Activated naive CD4-positive, alpha-beta T cell treated with anti-CD3 and anti-CD28 coated beads for 36 hours (primary cell): ENCODE measurements at places on chromosomes 5 and 9.

- peak; percentile 87 for DNase-seq
Observed at GRCh38 chr9:128587453-128587852, 35.1 kb downstream of the SPTAN1 start.

- no peak for DNase-seq
Observed at GRCh38 chr5:148920646-148921288, 94.4 kb downstream of the ADRB2 start.

DNA sequence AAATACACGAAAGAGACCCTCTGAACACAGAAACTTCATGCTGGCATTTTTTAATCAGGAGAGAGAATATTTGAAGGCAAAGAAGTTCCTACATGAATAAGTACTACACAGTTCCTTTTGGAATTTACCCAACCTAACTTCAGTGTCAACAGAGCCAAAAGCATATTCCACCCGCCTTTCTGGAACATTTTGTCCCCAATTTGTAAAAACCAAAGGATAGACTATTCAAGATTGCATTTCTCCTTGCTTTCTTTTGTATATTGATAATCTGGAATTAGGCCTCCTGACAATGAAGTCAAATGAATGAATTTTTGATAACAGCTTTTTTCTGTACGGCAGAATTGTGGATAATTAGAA is 39.4 kb upstream of the TRAF1 start:
- DNase-seq: no peak

GRCh38 chr9:135209852-135210251 is 122.4 kb downstream of the OLFM1 start:
- no peak for DNase-seq

- DNase-seq: no peak
Observed at GRCh38 chr5:56078278-56079156, 83.8 kb upstream of the IL6ST start.

DNA sequence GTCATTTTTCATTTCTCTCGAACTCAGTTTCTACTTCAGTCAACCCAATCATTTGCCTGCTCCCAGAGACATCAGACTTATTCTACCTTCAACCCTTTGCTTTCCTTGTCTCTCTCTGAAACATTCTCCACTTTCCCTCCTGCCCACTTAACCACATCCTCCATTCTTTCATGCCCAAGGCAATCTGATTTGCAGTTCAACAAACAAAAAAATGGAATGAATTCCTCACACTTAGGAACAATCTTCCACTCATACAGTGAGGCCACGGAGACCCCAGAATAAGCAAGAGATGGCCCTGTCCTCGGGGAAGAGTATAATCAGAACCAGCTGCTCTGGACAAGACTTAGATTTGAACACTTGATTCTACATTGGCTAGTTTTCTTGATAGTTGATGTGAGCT is 180.5 kb downstream of the RFK start:
- DNase-seq: no peak
